ENCODE measurements at places on chromosomes 2 and 18. TPM values are rescaled to one million over a fixed set of nuclear protein-coding genes. Genes with fewer than 3 reads are reported as not detected.

GRCh38 chr2:174635015-174635593, 37.5 kb upstream of the WIPF1 start:
- DNase-seq: peak; percentile 37

GRCh38 chr18:22167091-22167470, 2.3 kb upstream of the GATA6 start:
- peak; percentile 82 for DNase-seq

- no peak for DNase-seq
These were observed 142.7 kb downstream of the GALR1 start for GRCh38 chr18:77392321-77392720.

DNA sequence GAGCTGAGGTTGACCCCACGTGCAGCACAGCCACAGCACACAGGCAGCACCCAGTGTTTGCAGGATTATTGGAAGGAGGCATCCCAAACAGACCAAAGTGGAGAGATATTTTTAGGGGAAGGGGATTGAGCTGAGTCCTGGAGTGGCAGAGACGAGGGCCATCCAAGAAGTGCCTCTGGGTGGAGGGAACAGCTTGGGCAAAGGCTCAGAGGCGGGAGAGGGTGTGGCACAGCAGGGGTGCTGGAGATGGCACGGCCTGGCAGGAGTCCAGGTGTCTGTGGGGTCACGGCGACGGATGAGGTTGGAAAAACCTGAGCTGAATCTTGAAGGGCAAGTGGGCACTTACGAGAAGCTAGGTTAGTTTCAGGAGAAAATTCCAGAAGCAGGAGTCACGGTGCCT, 60.6 kb downstream of the INHBB start:
- DNase-seq: no peak

The DLX2 gene
- total RNA-seq: not detected

The BOK gene
- total RNA-seq: 15.0 TPM

- peak; percentile 86 for DNase-seq
These were observed 201.8 kb downstream of the ZFP36L2 start for GRCh38 chr2:43024515-43025011.

The FSHR gene
- 0.39 TPM for total RNA-seq

DNA sequence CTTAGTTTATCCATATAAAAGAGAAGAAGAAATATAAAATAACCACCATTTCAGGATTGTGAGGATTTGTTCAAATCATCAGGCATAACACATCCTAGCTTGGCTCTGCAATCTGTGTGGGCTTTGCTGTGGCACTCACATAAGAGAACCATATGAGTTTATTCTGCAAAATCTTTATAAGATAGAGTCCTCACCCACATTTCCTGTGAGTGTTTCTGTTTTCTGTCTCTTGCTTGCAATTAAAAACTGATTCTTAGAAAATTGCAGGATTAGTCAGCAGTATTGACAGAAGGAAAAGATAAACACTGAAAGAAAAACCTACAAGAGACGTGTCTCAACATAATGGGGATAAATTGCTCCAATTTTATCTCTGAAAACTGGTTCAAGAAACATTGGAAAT, 258.5 kb downstream of the RND3 start:
- no peak for DNase-seq

DNA sequence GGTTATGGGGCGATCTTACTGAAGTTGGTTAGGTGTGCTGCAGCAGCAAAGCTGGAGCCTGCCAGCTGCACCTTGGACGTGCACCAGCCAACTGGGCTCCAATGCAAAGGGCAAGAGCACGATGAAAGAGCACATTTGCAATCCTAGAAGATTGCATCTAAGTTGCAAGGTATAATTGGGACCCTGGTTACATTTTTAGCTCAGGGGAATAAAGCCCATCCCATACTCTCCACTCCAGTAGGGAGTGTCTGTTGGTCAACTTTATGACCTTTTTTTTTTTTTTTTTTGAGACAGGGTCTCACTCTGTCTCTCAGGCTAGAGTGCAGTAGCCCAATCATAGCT, 22.2 kb upstream of the GPR55 start:
- no peak for DNase-seq

DNA sequence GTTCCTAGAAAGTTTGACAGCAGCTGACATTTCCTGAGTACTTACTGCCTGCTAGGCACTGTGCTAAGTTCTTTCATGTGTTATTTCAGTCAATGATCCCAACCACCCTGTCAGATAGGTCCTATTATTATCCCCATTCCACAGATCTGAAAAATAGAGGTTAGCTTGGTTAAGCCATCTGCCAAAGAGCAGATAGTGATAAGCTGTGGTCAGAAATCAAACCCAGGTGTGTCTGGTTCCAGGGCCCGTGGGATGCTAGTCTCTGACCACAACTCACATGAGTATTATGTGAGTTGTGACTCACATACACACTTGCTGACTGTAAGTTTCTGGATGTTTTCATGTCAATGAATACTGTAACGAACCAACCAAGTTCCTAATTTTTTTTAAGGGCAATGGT, 132.0 kb upstream of the APCDD1 start:
- no peak for DNase-seq

DNA sequence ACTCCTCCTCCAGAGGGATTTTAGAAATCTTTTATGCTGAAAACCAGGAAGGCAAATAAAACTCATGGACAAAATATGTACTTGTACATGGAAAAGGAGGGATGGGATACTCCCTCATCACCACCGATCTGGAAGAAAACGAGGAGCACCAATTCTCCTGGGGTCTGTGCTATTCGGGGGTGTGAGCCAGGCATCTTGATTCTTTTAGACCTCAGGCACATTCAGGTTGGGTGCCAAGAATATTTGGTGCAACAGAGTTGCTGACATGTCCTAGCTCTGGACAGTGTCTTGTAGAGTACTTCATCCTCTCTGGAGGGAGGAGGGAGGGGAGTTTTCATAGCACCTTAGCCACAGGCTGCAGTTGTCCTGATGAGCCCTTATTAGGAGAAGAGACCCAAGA, 163.0 kb downstream of the PRKCE start:
- DNase-seq: no peak

The ACTG2 gene
- total RNA-seq: 26.4 TPM

- DNase-seq: no peak
These were observed 120.1 kb downstream of the ACTR3 start for GRCh38 chr2:114010001-114010400.

DNA sequence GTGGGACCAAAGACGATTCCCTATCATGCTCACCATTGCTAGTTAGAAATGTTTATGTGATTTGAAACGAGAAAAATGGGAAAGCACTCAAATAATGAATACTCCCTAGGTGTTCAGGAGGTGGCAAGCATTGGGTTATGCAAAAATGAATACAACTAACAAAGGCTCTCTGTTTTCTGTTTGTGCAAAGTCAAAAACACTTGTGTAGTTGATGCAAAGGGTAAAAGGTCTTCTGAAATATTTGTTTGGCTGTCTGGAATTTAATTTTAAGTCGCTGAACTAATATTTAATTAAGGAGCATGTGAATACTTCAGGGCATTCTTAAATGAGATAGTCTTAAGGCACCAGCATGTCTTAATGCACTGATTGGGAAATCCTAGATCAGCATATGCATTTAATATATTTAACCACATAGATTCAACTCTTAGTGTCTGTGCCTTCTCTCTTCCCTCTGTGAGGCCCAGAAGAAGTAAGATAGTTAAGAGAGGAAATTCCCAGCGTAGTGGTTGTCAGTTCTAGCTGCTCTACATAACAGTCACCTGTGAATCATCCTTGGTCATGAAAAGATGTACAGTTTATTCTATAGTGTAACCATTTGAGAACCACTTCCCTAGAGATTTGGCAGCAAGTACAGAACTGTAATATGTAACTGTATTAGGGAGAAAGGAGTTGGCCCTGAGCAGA, 111.9 kb downstream of the EPC2 start:
- DNase-seq: no peak

GRCh38 chr2:240933048-240933965, 27.2 kb downstream of the CROCC2 start:
- DNase-seq: no peak

The CRYBA2 gene
- total RNA-seq: not detected

The CGREF1 gene
- 4.0 TPM for total RNA-seq
